Astrocyte (in vitro differentiated cells and primary cell): ENCODE measurements at places on chromosomes 5 and 9. TPM values are rescaled to one million over a fixed set of nuclear protein-coding genes. Genes with fewer than 3 reads are reported as not detected.

CER1 gene
- 2.2 and 2.8 TPM in 2 replicates for total RNA-seq

LHX3 gene
- not detected in 2 replicates for total RNA-seq

ZNF883 gene
- 1.3 and 1.9 TPM in 2 replicates for total RNA-seq

RGMB gene
- 42.8 and 48.7 TPM in 2 replicates for total RNA-seq

ENHO gene
- total RNA-seq: 0.55 and 1.1 TPM in 2 replicates

DNA sequence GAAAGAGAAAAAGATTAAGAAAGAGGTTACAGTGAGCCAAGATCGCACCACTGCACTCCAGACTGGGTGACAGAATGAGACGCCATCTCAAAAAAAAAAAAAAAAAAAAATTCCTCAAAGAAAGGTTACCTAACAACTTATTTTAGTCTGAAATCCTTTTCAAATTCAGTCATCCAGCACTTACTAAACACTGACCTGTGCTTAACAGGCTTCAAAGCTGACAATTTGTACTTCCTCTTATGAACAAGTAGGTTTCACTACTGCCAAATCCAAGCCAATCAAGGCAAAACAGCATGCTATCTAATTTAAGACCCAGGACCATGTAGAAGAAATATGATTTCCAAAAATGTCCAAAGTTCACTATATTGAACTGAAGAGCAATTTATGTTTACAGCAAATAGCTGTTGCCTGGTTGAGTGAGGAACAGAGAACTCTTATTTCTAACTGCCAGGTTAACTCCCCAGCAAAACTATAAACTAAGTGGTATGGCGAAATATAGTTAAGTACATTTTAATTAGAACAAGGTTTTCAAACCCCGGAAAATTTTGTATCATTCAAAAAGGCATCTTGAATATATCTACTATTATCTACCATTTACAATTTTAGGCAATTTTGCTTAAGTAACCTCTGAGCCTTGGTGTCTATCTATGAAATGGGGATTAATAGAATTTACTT lies 13.4 kb downstream of the PWWP2A start:
- H3K4me3 ChIP-seq: no peak overlapping the region
- H3K4me1 ChIP-seq: no peaks in the 10 kb centered on the region
- peaks cover 5% of the 10 kb centered on the region for H3K36me3 ChIP-seq
- no peak overlapping the region for H3K27ac ChIP-seq
- DNase-seq: no peak
- H3K27me3 ChIP-seq: no peaks in the 10 kb centered on the region

DNA sequence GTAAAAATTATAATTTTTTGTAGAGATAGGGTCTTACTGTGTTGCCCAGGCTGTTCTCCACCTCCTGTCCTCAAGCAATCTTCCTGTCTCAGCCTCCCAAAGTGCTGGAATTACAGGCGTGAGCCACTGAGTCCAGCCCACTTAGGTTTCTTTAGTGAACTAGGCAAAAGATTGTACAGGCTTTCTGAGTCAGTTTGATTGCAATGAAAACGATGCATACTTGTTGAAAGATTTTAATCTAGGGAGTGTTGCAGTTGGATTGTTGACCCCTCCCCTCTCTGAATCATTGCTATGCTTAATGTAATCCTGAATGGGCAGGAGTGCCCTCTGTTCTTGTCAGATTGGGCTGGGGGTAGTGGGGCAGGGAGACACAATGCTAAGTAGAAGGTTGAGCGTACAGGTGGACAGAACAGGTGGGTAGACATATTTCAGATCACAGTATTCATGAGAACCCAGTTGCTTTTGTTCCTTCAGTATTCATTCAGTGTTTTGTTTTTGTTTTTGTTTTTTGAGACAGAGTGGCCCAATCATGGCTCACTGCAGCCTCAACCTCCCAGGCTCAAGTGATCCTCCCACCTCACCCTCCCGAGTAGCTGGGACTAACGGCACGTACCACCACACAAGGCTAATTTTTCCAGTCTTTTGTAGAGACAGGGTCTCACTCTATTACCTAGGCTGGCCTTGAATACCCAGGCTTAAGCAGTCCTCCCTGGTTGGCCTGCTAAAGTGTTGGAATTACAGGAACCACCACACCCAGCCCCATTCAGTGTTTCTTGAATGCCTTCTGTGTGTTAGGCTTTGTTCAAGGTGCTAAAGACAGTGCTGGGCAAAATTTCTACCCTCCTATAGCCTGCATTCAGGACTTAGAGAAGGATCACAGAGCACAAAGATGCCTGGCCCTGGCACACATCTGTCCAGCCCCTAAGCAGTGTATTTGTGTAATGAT lies 70.1 kb downstream of the KIAA1958 start:
- H3K4me1 ChIP-seq: peaks cover 26% of the 10 kb centered on the region
- no peaks in the 10 kb centered on the region for H3K36me3 ChIP-seq
- H3K4me3 ChIP-seq: no peak overlapping the region
- no peaks in the 10 kb centered on the region for H3K27me3 ChIP-seq
- DNase-seq: peak; percentile 87

DNA sequence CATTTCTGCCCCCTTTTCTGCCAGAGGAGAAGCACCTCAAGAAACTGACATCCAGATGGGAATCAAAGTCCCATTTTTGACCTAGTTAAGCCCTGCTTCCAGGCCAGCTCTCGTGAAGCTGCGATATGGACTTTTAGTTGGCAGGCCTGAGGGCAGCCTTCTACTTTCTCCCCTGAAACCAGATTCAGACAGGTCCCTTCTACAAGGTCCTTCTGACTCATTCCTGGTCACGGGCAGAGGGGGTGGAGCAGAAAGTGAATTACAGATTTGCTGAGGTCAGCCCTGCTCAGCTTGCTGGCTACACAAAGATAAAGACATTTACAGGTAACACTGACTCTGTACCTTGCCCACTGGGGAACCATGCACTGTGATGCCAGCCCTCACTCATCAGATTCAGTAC lies 52.8 kb upstream of the TUT7 start:
- peak; percentile 58 for DNase-seq
- no peak overlapping the region for H3K4me3 ChIP-seq
- no peaks in the 10 kb centered on the region for H3K36me3 ChIP-seq
- H3K4me1 ChIP-seq: peaks cover 20% of the 10 kb centered on the region
- H3K27ac ChIP-seq: peak overlapping the region; percentile 73

- no peaks in the 10 kb centered on the region for H3K36me3 ChIP-seq
- DNase-seq: no peak
- H3K4me1 ChIP-seq: no peaks in the 10 kb centered on the region
- peaks cover 3% of the 10 kb centered on the region for H3K27me3 ChIP-seq
- no peak overlapping the region for H3K4me3 ChIP-seq
Observed at GRCh38 chr5:86890375-86890774, 272.6 kb downstream of the COX7C start.

GRCh38 chr5:40605295-40605958 lies 74.3 kb upstream of the PTGER4 start:
- DNase-seq: peak; percentile 31
- no peak overlapping the region for H3K4me3 ChIP-seq
- H3K27me3 ChIP-seq: no peaks in the 10 kb centered on the region
- no peak overlapping the region for H3K27ac ChIP-seq

- H3K27me3 ChIP-seq: no peaks in the 10 kb centered on the region
- no peaks in the 10 kb centered on the region for H3K36me3 ChIP-seq
- H3K4me3 ChIP-seq: no peak overlapping the region
- peak; percentile 45 for DNase-seq
Observed at GRCh38 chr5:55004729-55005128, 19.3 kb upstream of the GZMK start.

DNA sequence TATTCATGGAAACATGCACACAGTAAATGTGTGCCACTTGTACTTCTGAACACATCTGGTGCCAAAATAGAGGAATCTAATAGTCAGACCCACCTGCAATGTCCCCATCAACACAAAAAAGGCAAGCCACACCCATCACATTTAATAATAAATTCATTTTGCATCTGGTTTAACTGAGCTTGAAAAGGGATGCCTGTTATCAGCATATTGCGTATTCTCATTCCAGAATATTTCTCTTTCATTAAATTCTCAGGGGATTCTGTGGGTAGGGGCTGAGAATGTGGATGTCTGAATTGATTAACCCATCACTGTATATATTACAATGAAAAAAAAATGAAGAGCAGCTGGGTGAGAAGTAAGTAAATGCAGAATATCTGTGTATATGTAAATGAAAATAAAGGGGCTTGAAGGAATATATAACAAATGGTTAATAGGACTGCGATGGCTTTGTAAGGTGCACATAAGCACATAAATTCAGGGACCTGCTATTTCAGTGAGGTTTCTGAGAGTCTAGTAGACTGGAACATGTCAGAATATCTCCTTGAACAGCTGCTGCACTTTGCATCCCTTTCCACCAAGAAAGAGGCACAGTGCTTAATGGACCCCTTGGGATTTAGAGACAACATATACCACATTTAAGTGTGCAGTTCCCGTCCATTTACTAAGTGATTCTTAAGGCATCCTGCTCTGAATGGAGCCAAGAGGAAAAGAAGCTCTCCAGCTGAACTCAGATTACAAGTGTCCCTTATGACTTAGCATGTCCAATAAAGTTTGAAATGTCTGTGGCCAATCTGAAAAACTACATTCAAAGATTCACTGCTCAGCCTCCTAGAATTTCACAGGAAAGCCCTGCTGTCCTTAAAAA lies 104.1 kb upstream of the NIPBL start:
- peaks cover 2% of the 10 kb centered on the region for H3K27me3 ChIP-seq
- no peak overlapping the region for H3K4me3 ChIP-seq
- no peak overlapping the region for H3K27ac ChIP-seq
- DNase-seq: no peak

GRCh38 chr5:5178136-5178535 lies 38.0 kb downstream of the ADAMTS16 start:
- DNase-seq: peak; percentile 51
- peaks cover 38% of the 10 kb centered on the region for H3K4me1 ChIP-seq
- no peaks in the 10 kb centered on the region for H3K27me3 ChIP-seq
- peaks cover 6% of the 10 kb centered on the region for H3K36me3 ChIP-seq
- H3K4me3 ChIP-seq: no peak overlapping the region
